Kidney capillary endothelial cell (primary cell): ENCODE measurements at places on chromosomes 12 and 14.
A peak's percentile ranks its signal among the peaks of the same experiment; 100 is the strongest.

- no peak for DNase-seq
These were observed 4.0 kb downstream of the PNN start for GRCh38 chr14:39179042-39179441.

- DNase-seq, result no peak
These were observed 22.0 kb downstream of the SYNE3 start for GRCh38 chr14:95494456-95494855.

GRCh38 chr14:67942080-67942710 lies 122.6 kb downstream of the RAD51B start:
- DNase-seq, result no peak

DNA sequence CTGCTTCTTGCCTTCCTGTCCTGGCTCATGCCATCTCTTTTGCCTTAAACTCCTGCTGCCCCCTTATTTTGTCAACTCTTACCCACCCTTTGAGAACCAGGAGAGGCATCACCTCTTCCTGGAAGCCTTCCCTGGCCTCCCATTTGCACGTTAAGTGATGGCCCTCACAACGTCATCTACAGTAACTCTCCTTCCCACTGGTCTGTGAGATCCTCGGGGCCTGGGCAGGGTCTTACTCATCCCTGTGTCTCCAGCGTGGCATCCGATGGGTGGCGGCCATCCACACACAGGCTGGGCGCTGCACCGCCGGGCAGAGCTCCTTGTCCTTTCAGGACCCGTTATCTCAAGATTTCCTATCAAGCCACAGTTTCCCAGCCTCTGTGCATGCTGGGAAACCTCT lies 16.8 kb upstream of the CACNA2D4 start:
- no peak for DNase-seq

- DNase-seq, result no peak
These were observed 344.9 kb downstream of the FSCB start for GRCh38 chr14:44162197-44162596.

DNA sequence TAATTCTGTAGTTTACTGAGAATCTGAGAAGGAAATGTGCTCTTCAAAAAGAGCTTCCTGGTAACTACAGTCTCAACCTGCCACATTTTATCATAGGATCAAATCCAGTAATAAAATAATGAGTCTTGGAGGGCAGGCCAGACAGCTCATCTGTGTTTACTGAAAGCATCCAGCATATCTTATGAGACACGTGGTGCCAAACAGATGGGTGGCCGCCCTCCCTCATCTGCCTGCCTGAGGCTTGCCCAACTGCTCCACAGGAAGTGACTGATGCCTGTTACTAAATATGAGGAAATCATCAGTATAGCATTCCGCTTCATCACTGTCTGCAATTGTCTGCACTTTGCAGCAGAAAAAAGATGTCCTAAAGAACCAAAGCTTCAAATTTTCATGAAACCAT lies 13.5 kb downstream of the DHRS7 start:
- peak; percentile 85 for DNase-seq

DNA sequence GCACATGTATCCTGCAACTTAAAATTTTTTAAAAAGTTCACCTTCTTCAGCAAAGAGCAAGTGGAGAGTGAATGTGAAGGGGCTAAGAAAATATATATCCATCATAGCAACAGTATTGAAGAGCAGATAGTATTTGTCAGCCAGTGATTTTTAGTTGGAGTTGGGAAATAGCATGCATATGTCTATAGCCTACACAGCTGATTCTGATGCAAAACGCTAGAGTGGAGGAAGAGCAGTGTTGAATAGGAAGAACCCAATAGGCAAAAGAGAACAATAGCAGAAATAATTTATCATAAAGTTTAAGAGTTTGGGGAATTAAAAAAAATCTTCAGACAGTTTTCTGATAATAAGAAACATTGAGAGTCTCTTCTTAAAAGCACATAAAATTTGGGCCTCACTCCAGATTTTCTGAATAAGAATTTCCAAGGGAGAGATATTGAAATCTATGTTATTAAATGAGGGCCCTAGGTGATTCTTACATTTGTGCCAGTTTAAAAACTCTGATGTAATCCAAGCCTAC lies 12.0 kb downstream of the PDE6H start:
- DNase-seq, result no peak

GRCh38 chr12:71591601-71592000 lies 72.0 kb downstream of the ZFC3H1 start:
- DNase-seq, result no peak

DNA sequence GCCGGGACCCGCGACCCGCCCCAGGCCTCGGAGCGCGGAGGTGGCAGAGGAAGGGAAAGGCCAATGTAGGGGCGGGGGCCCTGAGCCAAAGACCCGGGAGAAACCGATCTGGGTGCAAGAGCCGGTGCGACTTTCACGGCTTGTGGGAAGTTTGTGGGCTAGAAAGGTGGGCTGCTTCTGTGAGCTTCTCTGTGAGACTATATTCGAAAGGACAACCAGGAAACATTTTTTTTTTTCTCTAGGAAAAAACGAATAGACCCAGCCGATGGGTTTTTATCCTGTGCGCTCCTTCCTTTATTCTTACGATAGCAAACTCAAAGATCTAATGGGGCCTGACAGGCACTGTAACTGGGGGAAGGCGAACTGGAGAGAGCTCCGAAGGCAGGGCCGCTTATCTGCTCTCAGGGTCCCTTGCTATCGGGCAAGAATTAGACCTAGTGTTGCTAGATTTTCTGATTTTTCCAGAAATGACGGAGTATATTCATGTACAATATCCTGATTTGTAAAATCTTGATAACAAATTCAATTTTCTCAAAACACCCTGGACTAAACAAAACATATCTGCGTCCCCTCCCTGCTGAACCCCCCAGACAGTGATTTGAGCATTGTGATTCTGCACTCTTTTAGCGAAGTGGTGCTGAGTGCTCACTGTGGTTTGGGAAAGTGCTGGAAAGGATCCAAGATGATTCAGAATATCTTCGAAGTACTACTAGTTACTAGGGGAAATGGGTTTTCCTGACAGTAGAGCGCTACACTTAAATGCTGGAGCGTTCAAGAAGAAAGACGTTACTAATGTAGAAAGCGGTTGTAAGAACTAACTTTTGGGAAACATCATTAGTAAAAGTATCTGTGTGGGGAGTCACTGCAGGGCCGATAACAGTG lies 563 bp upstream of the STXBP6 start:
- DNase-seq, result peak; percentile 32

- peak; percentile 46 for DNase-seq
These were observed 100.9 kb upstream of the CCDC91 start for GRCh38 chr12:28089338-28089737.

- DNase-seq, result no peak
These were observed 25.5 kb downstream of the EIF2S1 start for GRCh38 chr14:67385618-67386017.

DNA sequence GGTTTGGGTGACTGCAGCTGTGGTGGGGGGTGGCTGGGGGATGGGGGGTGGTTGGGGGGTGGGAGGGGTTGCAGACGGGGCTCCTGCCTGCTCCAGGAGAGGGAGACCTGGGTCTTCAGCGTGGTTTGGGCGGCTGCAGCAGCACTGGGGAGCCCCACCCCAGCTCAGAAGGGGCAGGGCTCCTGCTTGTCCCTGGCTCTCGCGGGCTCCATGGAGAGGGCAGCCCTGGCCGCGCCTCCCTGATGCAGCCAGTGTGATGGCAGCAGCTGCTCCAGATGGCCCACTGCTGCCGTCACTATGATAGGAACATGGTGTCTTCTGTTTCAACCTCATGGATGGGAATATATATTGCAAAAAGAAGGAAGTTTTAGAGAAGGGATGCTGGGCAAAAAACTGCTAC lies 22.9 kb downstream of the TRHDE start:
- no peak for DNase-seq

- DNase-seq, result no peak
These were observed 26.8 kb upstream of the TCL1B start for GRCh38 chr14:95659293-95659989.

- DNase-seq, result no peak
These were observed 28.2 kb downstream of the FERMT2 start for GRCh38 chr14:52922656-52923055.

DNA sequence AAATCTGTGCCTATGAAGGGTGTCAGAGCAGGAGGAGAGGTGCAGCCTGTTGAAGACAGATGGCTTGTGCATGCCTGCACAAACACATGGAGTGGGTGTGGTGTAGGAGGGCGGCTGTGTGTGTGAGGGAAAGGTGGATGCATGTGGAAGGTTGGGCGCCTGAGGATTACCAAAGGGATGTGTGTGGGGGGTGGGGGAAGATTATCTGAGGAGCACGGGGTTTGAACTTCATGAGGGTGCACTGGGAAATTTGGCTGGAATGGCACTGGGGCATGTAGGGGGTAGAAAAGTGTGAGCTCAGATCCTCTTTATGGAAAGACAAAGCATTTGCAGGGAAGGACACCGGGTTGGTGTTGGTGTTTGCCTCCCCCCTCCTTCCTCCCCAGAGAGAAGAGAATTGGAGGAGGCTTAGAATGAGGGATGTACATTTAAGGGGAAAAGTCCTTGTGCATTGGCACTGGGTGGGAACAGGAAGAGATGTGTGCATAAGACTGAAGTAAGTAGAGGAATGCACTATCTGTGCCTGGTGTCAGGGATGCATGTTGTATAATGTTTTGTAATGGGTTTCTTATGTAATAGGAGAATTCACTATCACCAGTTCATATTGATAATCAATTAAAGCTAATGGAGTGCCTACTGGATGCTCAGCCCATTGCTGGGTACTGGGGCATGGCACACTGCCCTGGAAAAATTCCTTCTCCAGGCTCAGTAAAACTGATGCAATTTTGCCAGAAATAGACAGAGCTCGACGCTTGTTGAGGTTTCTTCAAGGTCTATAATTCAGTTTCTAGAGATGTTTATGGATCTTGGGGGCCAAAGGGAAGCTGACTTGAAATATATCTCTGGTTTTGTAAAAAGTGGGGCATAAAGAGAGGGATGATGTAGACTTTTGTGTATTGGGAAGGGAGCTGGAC lies 3.0 kb downstream of the NTF3 start:
- DNase-seq, result no peak

- no peak for DNase-seq
These were observed 90.6 kb downstream of the SLC25A47 start for GRCh38 chr14:100413699-100414098.

GRCh38 chr14:51396222-51396815 lies 156.3 kb downstream of the TMX1 start:
- DNase-seq, result peak; percentile 98

- no peak for DNase-seq
These were observed 11.6 kb upstream of the PPP1CC start for GRCh38 chr12:110754101-110754793.

DNA sequence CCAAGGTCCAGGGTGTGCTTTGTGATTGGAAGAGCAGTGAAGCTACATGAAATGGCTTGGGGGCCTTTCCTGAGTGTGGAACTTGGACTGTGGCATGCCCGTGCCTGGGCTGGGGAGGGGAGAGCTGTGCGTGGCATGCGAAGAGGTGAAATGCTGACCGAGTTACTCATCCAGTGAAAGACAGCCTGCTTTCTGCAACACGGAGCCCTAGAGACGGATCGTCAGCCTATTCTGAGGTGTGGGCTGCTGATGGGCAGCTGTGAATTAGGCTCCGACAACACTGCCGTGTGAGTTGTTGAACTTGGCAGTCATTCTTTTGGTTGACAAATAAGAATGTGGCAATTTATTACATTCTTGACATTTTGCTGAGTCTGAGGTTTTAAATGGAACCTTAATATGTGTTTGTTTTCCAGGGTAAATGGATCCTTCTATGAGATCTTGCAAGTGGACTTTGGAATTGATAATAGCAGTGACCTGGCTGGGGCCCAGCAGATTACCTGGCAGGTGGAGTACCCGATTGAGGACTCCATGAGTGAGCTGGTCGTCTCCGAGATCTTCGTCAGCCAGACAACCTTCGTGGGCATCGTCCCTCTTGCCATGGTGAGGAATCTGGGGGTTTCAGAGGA lies 453.9 kb downstream of the AACS start:
- no peak for DNase-seq

GRCh38 chr14:90717916-90718315 lies 98.3 kb downstream of the TTC7B start:
- DNase-seq, result no peak

DNA sequence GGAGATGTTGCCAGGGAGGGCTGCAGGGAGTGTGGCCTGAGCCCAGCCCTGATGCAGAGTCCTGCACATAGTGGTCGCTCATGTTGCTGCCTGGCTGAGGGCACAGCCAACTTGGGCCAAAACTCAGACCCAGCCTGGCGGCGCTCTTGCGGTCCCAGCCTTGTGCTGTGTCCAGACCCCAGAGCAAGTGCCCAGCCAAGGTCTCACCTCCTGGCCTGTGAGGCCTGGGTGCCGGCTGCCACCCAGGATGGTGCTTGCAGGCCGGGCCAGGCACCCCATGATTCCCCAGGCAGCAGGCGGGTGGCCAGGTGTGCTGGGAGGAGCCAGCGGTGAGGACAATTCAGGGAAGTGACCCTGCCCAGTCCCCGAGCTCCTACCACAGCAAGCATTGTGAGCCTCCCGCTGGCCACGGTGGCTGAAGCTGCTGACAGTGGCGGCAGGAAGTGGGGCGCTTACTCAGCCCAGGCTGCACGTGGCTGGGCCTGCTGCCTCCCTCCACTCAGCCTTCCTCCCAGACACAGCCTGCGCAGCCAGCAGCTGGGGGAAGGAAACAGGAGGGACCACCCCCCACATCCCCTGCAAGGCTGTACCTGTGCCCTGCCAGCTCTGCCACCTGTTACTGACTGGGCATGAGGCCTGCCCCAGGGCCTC lies 17.7 kb upstream of the PGF start:
- DNase-seq, result peak; percentile 87

DNA sequence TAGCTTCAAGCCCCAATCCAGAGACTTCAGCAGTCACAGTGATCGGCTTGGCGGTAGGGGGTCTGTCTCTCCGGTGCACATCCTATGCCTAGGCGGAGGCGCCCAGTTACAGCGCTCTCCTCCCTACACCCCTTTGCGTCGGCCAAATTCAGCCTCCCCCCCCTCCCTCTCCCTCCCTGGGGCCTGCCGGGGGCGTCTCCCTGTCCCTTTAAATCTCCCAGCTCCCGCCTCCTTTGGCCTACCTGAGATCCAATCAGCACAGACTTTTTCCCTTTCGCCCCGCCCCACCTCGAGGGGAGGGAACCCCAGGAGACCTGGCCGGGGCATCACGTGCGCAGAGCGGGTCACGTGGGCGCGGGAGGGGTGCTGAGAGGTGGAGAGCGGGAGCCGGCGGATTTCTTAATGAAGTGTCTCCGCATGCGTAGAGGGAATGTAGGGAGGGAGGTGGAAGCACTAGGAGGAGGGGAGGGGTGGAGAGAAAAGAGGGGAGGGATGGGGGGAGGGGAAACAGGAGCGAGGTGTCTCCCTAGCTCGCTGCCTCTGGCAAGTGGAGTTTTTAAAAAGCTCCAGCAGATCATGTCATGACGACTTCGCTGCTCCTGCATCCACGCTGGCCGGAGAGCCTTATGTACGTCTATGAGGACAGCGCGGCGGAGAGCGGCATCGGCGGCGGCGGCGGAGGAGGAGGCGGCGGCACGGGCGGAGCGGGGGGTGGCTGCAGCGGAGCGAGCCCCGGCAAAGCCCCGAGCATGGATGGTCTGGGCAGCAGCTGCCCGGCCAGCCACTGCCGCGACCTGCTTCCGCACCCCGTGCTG lies at the start of gene HOXC13:
HOXC13 (plus strand) TSS at position 506 of the 815 bp plus-strand sequence; CDS start at position 582, 76 bp downstream.
- no peak for DNase-seq
